ENCODE measurements at places on chromosomes 2 and 18.

GRCh38 chr2:168090366-168091135 lies 156.8 kb downstream of the STK39 start:
- no peak for DNase-seq

DNA sequence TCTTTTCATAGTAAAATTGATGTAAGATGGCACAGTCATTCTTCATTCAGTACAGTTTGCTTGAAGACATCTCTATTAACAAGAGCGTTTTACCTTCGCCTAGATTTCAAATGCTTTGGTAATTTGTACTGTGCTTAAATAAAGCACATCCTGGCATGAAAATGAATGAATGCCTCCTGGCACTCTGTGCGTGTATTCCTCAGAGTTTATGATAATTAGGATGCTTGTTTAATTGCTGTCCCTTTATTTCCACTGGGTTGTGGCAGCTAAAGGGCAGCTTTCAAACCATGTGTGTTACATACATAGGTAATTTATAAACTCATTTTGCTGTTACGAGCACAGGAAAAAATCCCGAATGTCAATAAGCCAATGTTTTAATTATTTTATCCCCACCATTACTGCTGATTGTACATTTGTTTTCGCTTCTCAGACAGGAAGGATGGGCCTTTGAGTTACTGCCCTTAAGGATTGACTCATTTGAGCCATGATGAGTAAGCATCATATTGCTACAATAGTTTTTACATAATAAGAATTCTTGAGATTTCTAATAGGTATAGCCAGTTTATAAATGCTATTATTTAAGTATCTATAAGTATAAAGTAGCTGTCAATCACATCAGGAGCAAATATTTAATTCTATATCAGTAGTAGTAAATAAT lies 516.5 kb downstream of the XIRP2 start:
- no peak for DNase-seq

- no peak for DNase-seq
These were observed 203.0 kb downstream of the SETBP1 start for GRCh38 chr18:44883671-44884070.

DNA sequence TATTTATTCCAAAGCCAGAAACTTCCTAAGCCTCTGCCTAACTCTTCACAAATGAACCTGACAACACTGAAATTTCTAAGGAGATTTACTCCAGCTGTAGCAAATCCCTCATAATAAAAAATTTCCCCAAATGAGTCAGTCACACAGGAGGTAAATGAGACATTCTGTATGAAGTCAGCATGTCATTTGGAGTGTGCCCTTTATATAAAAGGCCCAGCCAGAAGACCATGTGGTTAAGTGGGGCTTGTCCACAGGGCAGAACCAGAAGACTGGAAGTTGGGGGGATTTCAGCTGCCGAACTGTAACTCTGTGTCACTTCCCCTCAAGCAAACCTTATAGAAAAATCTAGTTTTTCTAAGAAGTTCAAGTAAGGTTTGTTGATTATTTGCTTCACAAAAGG lies 30.2 kb downstream of the NRP2 start:
- DNase-seq: no peak

Measured in NCI-H187 (cell line).